ENCODE measurements at places on chromosomes 5 and 9. TPM values are rescaled to one million over a fixed set of nuclear protein-coding genes. Genes with fewer than 3 reads are reported as not detected.
A peak's percentile ranks its signal among the peaks of the same experiment; 100 is the strongest.

DNA sequence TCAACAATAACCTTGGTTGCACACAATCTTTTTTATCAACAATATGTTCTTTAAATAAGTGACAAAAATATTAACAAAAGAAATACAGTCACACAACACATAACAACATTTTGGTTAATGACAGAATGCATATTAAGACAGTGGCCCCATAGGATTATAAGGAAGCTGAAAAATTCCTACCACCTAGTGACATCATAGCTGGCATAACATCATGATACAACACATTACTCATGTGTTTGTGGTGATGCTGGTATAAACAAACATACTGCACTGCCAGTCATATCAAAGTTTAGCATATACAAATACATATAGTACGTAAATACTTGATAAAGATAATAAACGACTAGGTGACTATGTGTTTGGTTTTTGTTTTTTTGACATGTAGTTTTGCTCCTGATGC, 344.8 kb upstream of the POU5F2 start:
- no peaks in the 10 kb centered on the region for H3K27me3 ChIP-seq
- no peak overlapping the region for H3K27ac ChIP-seq
- H3K4me3 ChIP-seq: no peak overlapping the region
- H3K4me1 ChIP-seq: no peaks in the 10 kb centered on the region

- peaks cover 5% of the 10 kb centered on the region for H3K36me3 ChIP-seq
- no peaks in the 10 kb centered on the region for H3K27me3 ChIP-seq
- DNase-seq: no peak
- H3K4me1 ChIP-seq: peaks cover 26% of the 10 kb centered on the region
Observed at GRCh38 chr5:56829137-56829908, 14.0 kb downstream of the MAP3K1 start.

- H3K4me1 ChIP-seq: no peaks in the 10 kb centered on the region
- H3K27me3 ChIP-seq: no peaks in the 10 kb centered on the region
- no peaks in the 10 kb centered on the region for H3K36me3 ChIP-seq
- no peak overlapping the region for H3K27ac ChIP-seq
- H3K4me3 ChIP-seq: no peak overlapping the region
Observed at GRCh38 chr9:77800924-77801551, 152.9 kb upstream of the GNA14 start.

- H3K36me3 ChIP-seq: no peaks in the 10 kb centered on the region
- H3K27me3 ChIP-seq: no peaks in the 10 kb centered on the region
- no peak overlapping the region for H3K27ac ChIP-seq
- H3K4me3 ChIP-seq: no peak overlapping the region
- DNase-seq: no peak
- no peaks in the 10 kb centered on the region for H3K4me1 ChIP-seq
Observed at GRCh38 chr9:100401042-100401441, 25.9 kb upstream of the MSANTD3 start.

DNA sequence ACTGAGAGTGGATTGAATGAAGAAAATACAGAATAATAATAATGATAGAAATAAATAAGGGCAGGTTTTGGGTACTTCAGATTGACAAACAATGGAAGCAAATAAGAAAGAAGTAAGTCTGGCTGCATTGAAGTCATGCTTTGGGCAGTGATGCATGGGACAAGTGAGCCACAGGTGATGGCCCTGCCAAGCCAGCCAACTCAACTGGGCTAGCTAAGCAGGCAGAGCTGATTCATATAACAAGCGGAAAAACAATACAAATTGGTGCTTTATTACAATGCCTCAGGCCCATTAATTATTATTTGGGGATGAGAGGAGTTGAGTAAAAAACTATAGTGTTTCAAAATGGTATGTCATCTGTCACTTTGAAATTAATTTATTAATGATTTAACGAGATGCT, 502.0 kb downstream of the CDH12 start:
- H3K27me3 ChIP-seq: no peaks in the 10 kb centered on the region
- no peak for DNase-seq
- H3K4me3 ChIP-seq: no peak overlapping the region

DNA sequence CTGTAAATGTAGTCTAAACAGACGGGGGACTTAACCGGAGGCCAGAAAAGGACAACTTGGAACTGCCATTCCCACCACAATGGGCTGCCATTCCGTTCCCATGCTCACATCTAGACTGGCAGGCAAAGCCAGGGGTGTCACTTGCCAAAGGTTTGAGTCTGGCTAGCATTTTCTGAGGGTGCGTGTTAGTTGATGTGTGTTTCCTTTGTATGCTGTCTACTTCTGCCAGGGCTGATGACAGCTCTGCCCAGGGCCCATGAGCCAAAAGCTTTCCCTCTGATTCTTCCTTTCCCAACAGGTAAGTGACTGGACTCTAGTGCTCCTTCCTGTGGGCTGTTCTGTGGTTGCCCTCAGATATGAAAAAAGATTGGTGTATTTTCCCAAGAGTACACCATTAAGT, 68.0 kb downstream of the ZNF608 start:
- H3K4me3 ChIP-seq: no peak overlapping the region
- no peak overlapping the region for H3K27ac ChIP-seq
- H3K27me3 ChIP-seq: no peaks in the 10 kb centered on the region

GRCh38 chr5:96843140-96843539, 33.2 kb upstream of the ERAP2 start:
- no peak overlapping the region for H3K4me3 ChIP-seq
- no peaks in the 10 kb centered on the region for H3K36me3 ChIP-seq
- H3K27me3 ChIP-seq: no peaks in the 10 kb centered on the region
- peaks cover 31% of the 10 kb centered on the region for H3K4me1 ChIP-seq

- peak overlapping the region; percentile 100 for H3K27ac ChIP-seq
- peak overlapping the region; percentile 97 for H3K4me3 ChIP-seq
- no peaks in the 10 kb centered on the region for H3K27me3 ChIP-seq
- no peak for DNase-seq
Observed at GRCh38 chr9:3526997-3527940, 1.5 kb upstream of the RFX3 start.

- no peak for DNase-seq
- H3K27me3 ChIP-seq: no peaks in the 10 kb centered on the region
- no peak overlapping the region for H3K4me3 ChIP-seq
- no peak overlapping the region for H3K27ac ChIP-seq
Observed at GRCh38 chr5:135599421-135600151, 20.8 kb upstream of the CXCL14 start.

GRCh38 chr5:51684794-51685355, 301.6 kb downstream of the ISL1 start:
- no peaks in the 10 kb centered on the region for H3K4me1 ChIP-seq
- no peak overlapping the region for H3K4me3 ChIP-seq
- DNase-seq: no peak
- H3K27ac ChIP-seq: no peak overlapping the region
- H3K36me3 ChIP-seq: no peaks in the 10 kb centered on the region

GRCh38 chr5:150783422-150783928, 4.9 kb downstream of the SMIM3 start:
- H3K27ac ChIP-seq: peak overlapping the region; percentile 59
- H3K27me3 ChIP-seq: no peaks in the 10 kb centered on the region
- peaks cover 43% of the 10 kb centered on the region for H3K4me1 ChIP-seq
- no peak for DNase-seq
- no peaks in the 10 kb centered on the region for H3K36me3 ChIP-seq

DNA sequence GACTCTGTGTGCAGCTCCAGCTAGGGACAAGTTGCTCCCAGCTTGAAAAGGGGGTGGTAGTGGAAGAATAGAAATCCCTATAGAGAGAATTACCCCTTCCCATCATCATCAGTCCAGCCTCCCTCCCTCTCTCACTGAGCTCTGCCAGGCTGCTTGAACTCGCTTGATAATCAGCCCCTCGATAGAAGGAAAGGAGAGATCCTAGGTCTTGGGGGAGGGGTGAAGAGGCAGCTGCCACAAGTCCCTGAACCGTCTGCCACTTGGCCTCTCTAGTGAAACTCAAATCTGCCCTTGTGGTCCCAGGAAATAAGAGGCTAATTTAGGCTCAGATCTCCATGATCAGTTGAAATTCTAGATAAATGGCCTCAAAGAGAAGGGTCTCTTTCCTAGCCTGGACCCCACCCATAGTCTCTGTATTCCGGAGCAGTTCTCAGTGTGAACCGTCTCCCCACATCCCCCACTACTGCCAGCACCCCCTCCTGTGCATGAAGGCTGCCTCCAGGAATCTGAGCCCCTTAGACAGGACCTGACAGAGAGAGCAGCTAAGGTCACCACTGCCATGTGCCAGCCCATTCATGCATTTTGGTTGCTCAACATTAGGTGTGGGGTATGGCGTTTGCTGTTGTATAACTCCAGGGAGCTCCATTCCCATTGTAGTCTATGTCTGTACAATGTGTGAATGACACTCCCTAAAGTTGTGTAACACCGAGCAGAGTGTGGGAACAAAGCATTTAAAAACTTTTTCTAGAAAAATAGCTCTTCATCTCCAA, 5.5 kb downstream of the DNAJB5 start:
- peaks cover 52% of the 10 kb centered on the region for H3K4me1 ChIP-seq
- DNase-seq: no peak
- H3K36me3 ChIP-seq: peaks cover 6% of the 10 kb centered on the region

DNA sequence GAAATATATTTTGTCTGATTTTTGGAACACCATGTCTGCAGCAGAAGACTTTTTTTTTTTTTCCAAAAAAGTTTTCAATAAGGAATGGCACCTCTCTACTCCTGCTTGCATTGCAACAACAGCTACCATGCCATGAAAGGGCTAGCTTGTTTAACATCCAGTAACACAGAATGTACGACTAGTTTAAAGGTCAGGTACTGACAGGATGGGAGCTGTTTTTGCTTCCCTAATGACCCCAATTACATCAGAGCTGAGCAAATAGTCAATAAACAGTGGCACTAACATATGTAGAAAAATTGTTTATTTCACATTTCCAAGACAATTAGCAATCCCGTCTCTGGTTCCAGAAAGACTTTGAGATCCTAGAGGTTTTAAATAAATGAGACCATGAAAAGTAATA, 693.8 kb downstream of the NR2F1-AS1 start:
- H3K27me3 ChIP-seq: peaks cover 4% of the 10 kb centered on the region
- DNase-seq: no peak

DNA sequence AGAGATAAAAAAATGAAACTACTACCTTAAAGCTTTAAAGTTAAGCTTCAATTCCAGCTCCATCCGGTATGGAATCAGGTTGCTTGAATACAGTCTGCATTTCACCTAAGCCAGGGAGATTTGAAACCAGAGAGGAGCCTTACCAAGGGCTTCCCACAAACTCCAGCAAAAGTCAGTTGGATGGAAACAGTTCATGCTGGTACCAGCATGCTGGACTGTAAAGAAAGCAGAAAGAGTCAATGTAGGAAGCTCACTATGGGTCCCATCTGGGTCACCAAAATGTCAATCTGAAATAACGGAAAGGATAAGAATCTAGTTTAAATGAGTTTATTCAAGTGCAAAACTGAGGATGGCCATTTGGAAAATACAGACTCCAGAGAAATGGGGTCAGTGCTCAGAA, 65.3 kb downstream of the CDO1 start:
- no peaks in the 10 kb centered on the region for H3K4me1 ChIP-seq
- H3K36me3 ChIP-seq: no peaks in the 10 kb centered on the region
- no peaks in the 10 kb centered on the region for H3K27me3 ChIP-seq
- no peak overlapping the region for H3K4me3 ChIP-seq

- H3K27me3 ChIP-seq: no peaks in the 10 kb centered on the region
- H3K27ac ChIP-seq: peak overlapping the region; percentile 85
- no peak for DNase-seq
- H3K4me1 ChIP-seq: peaks cover 75% of the 10 kb centered on the region
- H3K4me3 ChIP-seq: no peak overlapping the region
Observed at GRCh38 chr9:94801681-94802080, 75.2 kb downstream of the AOPEP start.

GRCh38 chr5:94888674-94889073, 270.2 kb downstream of the SLF1 start:
- no peaks in the 10 kb centered on the region for H3K4me1 ChIP-seq
- no peaks in the 10 kb centered on the region for H3K36me3 ChIP-seq
- H3K4me3 ChIP-seq: no peak overlapping the region
- DNase-seq: no peak
- no peaks in the 10 kb centered on the region for H3K27me3 ChIP-seq
- H3K27ac ChIP-seq: no peak overlapping the region

DNA sequence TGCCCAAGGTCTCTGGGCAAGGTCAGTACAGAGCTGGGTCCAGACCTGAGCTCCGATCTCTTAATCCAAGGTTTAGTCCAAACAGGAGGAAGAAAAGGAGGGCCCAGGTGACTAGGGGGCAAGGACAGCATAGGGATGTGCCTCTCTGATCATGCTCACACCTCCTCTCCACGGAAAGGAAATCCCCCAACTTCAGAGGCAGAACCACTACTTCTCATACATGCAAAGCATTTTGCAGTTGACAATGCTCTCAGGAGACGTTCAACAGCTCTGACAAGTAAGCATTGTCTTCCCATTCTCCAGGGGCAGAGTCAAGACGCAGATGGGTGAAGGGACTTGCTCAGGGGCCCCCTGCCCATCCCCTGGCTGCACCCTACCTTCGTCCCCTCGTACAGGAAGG, 8.7 kb upstream of the CORO2A start:
- DNase-seq: no peak
- H3K4me1 ChIP-seq: peaks cover 4% of the 10 kb centered on the region
- no peaks in the 10 kb centered on the region for H3K27me3 ChIP-seq
- H3K27ac ChIP-seq: no peak overlapping the region
- H3K36me3 ChIP-seq: peaks cover 40% of the 10 kb centered on the region

GRCh38 chr5:16936150-16936988, at the start of gene MYO10:
Gene MYO10, minus strand, starts transcription at chr5:16936288. Its CDS starts 480 bp downstream, at chr5:16935808.
- peaks cover 30% of the 10 kb centered on the region for H3K4me1 ChIP-seq
- no peaks in the 10 kb centered on the region for H3K36me3 ChIP-seq
- no peaks in the 10 kb centered on the region for H3K27me3 ChIP-seq
- DNase-seq: no peak

GRCh38 chr9:134814598-134815215, 65.9 kb upstream of the FCN2 start:
- H3K27ac ChIP-seq: no peak overlapping the region
- no peaks in the 10 kb centered on the region for H3K36me3 ChIP-seq
- H3K27me3 ChIP-seq: peaks cover 3% of the 10 kb centered on the region

INSL4 gene
- polyA plus RNA-seq: not detected

NAA35 gene
- polyA plus RNA-seq: 33.8 TPM

GFRA3 gene
- polyA plus RNA-seq: not detected

MARCHF11 gene
- 0.12 TPM for polyA plus RNA-seq

SLC44A1 gene
- polyA plus RNA-seq: 26.7 TPM

GAPT gene
- polyA plus RNA-seq: not detected

IGIP gene
- polyA plus RNA-seq: 1.3 TPM

N4BP3 gene
- 1.3 TPM for polyA plus RNA-seq

ARHGEF39 gene
- polyA plus RNA-seq: 0.88 TPM

RASGEF1C gene
- polyA plus RNA-seq: not detected

WNT8A gene
- polyA plus RNA-seq: not detected

STK32A gene
- polyA plus RNA-seq: not detected

GABRA6 gene
- not detected for polyA plus RNA-seq

PHYHD1 gene
- polyA plus RNA-seq: 4.7 TPM

KCNMB1 gene
- not detected for polyA plus RNA-seq

LOX gene
- polyA plus RNA-seq: 0.13 TPM
